ENCODE measurements at places on chromosomes 1 and 21.

GRCh38 chr1:41518471-41518870 lies 34.0 kb upstream of the EDN2 start:
- no peak for DNase-seq

DNA sequence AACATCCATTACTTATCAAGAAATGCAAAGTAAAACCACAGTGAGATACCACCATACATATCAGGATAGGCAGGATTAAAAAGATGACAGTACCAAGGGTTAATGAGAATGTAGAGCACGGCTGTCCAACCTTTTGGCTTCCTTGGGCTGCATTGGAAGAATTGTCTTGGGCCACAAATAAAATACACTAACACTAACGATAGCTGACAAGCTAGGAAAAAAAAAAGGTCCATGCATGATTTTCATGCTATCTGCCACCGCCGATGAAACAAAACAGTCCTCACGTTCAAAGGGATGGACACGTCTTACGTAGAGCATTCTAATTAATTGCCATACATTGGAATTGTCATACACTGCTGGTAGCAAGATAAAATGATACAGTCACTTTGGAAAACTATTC lies 14.3 kb downstream of the BACH1 start:
- no peak for DNase-seq

DNA sequence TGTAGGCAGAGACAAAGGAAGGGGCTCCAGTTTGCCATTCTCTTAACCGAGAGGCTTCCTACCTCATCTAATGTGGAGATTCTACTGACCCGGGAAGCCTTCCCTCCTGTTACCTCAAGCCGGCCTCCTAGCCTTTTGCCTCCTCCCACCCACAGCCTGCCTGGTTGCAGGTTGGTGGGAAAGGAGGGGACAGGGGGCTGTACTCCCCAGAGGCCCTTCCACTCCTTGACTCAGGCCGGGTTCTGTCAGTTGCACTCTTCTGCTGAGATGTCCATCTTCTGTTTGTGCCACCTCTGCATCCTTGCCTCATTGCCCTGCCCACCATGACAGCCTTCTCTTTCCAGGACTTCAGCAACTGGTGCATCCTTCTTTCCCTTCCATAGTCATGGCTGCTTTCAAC lies 98.0 kb upstream of the SLC44A3 start:
- DNase-seq: no peak

GRCh38 chr1:21182181-21182731 lies 5.6 kb upstream of the EIF4G3 start:
- no peak for DNase-seq

- DNase-seq: no peak
Measured at GRCh38 chr1:211524521-211524920, 32.6 kb upstream of the RD3 start.

DNA sequence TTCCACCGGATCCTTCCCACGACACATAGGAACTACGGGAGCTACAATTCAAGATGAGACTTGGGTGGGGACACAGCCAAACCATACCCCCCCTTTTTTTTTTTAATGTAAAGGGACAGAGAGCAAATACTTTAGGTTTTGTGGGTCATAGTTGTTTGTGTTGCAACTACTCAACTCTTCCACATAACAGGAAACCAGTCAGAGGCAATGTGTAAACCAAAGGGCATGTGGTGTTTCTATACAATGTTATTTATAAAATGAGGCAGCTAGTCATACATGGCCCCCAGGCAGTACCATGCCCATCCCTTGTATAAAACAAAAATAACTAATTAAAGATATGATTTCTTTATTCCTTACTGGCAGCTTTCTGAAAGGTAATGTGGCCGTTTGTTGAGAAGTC lies 845.4 kb upstream of the ADAMTS5 start:
- no peak for DNase-seq

DNA sequence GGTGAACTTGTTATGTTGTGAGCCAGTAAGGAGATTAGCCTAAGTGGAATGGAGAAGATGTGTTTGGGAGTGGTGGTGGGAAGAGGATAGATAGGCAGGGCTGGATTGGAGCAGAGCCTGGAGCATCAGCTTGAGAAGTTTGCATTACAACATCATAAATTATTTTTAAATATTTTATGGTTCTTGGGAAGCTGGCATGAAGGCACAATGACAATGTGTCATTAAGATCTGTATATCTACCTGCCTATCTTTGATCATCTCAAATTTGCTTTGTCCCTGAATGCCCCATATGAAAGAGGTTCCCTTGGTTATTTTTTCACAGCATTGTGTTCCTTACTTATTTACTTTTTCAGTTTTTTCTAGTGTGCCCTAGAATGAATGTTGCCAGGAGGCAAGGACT lies 32.3 kb downstream of the HRNR start:
- no peak for DNase-seq

DNA sequence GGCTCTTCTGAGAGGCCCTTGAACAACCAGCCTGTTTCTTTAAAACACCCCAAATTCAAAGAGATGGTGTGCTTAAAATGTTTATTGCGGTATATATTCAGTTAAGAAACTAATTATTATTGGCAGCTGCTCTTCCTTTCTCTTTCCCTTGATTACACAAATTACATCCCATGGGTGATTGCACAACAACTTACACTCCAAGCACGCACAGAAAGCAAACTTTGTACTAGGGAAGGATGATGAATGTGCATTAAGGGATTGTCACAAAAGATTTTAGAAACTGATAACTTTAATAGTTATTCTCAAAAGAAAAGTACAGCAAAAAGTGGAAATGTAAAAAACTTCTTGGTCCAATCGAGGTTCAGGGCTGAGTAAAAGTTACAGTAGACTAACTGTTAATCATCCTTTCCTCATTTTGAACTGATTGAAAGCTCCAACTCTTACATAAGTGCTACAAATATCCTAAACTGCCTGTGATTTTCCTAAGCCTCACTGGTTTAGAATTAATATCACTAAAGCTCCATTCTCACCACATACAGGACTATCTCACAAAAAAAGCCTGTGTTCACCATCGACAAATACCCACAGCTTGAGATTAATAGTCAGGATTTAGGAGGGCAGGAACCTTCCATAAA lies 153.4 kb downstream of the TTLL7 start:
- no peak for DNase-seq

GRCh38 chr1:227192163-227192562 lies 126.1 kb downstream of the CDC42BPA start:
- DNase-seq: no peak

GRCh38 chr1:158163000-158163947 lies 17.4 kb upstream of the CD1D start:
- DNase-seq: no peak

DNA sequence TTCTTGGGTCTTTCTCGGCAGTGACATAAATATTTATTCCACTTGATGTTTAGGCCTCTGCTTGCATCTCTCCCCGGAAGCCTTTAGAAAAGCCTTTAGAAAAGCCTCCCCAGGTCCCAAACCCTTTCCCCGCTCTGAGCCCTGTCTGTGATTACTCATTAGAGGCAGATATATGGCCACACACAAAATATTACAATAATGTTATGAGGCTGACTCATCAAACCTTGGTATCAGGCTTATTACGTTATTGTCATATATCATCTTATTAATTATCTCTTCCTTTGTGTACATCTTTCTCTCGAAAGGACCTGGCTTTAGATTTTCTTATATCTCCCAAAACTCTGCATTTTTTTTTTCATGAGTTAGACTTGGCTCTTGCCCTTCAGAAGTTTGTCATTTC lies 69.5 kb downstream of the FGGY start:
- no peak for DNase-seq

Measured in NCI-H1092 (cell line).